ENCODE measurements at places on chromosomes 5 and 9.

DNA sequence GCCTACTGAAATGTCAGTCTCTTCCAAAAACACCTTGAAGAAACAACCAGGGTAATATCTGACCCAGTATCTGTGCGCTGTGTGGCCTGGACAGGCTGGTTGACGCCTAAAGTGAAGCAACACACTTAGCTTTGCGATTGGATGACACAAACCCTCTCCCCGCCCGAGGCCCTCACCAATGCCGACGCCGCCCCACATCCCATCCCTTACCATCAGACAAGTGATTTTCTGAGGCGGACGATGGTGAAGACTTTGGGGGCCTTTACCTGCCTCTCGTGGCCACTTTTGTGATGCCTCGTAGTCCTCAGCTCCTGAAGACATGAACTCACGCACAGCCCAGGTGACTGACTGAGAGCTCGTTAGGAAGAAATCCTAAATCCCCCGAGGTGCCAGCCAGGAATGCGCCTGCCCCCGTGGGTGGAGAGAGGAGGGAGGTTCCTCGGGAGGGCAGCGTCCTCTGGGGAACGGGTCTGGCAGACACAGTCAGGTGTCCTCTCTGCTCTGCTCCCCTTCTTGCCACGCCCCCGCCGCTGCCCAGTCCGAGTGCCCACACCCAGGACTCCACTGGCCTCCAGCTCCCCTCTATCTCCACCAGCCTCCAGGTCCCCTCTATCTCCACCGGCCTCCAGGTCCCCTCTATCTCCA lies 31.0 kb upstream of the RXRA start:
- DNase-seq = no peak

DNA sequence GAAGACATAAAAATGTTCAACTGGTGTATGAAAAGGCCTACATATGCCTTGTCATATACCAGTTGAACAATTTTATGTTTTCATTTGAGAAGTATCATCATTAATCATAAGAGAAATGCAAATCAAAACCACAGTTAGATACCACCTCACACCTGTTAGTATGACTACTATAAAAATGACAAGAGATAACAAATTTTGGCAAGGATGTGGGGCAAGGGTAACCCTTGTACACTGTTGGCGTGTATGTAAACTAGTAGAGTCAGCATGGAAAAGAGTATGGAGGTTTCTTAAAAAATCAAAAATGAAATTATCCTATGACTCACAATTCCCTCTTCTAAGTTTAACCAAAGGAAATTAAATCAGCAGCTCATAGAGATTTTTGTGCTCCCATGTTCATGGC lies 250.4 kb upstream of the ST8SIA4 start:
- DNase-seq = no peak

GRCh38 chr9:15909297-15909696 lies 356.5 kb downstream of the CCDC171 start:
- DNase-seq = no peak

DNA sequence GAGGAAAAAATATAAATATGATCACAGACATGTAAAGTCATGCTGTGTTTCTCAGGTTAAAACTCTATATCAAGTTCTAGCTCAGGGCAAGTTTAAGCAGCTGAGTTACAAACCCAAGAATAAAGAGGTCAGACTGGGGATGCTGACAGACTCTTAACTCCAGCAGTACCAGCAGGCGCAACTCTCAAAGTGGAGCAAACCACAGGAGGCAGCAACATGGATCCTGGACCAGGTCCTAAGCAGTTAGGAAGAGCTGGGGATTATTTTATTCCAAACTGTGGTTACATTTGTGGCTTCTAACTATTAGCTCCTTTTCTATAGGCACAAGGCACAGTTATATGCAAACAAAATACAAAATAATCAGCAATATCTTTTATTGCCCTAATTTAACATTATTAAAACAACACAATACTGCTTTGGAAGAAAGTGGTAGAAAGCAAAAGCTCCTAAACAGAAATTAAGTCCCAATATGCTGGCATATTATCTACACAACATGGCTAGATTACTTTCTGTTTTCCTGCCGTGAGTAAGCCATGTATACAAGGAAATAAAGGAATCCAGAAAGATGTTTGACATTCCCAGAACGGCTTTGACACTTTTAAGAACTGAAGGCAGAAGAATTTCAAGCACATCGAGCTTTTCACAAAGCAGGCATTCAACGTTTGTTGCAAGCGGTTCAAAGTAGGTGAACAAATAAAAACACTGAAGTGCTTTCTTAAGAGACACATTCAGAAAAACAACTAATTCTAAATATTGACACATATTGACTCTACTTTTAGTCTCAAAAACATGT lies 378.8 kb upstream of the ZNF608 start:
- no peak for DNase-seq

DNA sequence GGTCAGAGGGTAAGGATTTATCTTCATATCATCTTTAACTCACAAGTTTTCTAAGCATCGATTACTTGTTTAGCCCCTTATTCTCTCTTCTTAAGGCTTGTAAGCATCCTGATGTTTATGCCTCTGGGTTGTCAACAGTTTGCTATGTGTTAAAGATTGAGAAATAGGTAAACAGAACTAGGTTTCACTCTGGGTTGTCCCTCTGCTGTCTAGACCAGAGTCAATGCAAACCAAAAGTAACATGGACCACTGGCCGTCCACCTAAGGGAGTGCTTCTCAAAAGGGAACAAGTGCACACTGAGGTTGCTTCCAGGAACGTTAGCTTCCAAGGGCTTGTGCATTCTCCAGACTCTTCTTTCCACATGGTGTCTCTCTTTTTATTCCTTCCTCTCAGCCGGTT lies 39.9 kb upstream of the HAPLN1 start:
- DNase-seq = no peak

- DNase-seq = no peak
Observed at GRCh38 chr5:54242297-54242696, 68.1 kb downstream of the ARL15 start.

DNA sequence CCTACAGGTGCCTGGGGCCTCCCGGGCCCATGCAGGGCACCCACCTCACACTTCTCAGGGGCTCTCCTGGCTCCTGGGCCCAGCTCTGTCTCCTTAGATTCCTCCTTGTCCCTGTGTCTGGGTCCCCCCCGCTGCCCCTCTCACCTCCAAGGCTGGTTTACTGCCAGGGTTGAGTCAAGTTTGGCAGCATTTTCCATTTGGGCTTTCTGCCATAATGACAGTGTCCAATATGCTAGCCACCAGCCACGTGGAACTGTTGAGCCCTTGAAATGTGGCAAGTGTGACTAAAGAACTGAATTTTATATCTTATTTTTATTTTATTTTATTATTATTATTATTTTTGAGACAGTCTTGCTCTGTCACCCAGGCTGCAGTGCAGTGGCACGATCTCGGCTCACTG lies 1.9 kb downstream of the TTC16 start:
- no peak for DNase-seq

GRCh38 chr5:140196115-140196814 lies 21.3 kb downstream of the CYSTM1 start:
- no peak for DNase-seq

- no peak for DNase-seq
Observed at GRCh38 chr5:154397652-154398406, 48.0 kb upstream of the SAP30L start.

DNA sequence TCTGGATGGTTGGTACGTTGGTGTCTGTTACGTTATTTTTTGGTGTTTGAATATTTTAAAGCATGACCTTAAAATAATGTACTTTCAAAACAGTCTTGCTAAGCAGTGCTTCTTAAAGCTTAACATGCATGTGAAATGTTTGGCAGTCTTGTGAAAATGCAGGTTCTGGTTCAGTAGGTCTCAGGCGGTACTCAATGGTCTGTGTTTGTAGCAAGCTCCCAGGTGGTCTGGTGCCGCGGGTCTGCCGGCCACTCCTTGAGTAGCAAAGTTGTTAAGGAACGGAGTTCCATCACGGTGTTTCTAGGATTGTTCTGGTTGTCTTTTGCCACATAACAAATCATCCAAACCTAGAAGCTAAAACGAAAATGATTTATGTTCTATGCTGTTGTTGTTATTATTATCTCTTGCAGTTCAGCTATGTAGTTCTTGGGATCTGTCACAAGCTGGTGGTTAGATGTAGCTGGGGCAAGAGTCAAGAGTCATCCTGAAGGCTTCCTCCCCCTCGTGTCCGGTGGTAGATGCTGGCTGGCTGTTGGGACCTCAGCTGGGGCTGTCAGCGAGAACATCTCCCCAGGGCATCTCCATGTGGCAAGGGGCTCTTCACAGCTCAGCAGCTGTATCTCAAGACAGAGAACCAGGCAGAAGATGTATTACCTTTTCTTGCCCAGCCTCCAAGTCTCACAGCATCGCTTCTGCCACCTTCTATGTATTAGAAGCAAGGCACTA lies 186.8 kb downstream of the PALM2AKAP2 start:
- DNase-seq = no peak

- no peak for DNase-seq
Observed at GRCh38 chr9:90061187-90061586, 456.4 kb downstream of the GADD45G start.

DNA sequence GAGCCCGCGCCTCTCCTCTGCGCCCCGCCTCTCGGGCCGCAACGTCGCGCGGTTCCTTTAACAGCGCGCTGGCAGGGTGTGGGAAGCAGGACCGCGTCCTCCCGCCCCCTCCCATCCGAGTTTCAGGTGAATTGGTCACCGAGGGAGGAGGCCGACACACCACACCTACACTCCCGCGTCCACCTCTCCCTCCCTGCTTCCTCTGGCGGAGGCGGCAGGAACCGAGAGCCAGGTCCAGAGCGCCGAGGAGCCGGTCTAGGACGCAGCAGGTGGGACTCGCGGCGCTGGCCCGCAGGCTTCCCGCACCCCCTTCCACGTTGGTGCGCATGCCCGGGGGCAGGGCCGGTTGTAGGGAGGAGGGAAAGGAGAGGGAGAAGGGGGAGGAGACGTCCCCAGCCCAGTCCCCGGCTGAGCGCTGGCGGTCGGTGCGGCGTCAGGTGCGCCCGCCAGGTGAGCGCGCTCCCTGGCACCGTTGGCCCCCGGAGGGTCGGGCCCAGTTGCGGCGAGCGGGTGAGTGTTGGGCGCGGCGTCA lies at the start of gene OCLN:
OCLN (plus strand) TSS at position 400 of the 532 bp plus-strand sequence. CDS start 11,455 bp downstream, outside the sequence.
- no peak for DNase-seq

- no peak for DNase-seq
Observed at GRCh38 chr5:32307769-32308194, 5.0 kb downstream of the MTMR12 start.

GRCh38 chr9:113181165-113181564 lies 30.4 kb downstream of the SLC31A2 start:
- DNase-seq = no peak

DNA sequence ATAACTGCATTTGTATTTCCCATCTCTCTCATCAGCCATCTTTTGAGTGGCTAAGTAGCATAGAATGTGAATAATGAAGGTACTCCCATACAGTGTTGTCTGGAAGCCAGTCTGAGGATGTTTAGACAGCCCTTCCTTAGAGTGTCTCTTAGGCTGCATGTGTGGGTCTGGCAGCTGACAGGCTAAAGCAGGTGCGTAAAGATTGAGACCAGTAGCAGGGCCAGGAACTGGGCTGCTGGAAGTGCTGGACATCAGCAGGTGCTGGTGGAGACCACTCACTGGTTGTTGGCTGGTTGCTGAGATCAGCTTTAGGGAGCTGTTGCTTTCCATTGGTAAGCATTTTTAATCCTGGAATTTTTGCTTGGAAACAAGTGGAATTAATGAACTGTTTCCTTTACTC lies 197.5 kb downstream of the PCSK5 start:
- DNase-seq = no peak

DNA sequence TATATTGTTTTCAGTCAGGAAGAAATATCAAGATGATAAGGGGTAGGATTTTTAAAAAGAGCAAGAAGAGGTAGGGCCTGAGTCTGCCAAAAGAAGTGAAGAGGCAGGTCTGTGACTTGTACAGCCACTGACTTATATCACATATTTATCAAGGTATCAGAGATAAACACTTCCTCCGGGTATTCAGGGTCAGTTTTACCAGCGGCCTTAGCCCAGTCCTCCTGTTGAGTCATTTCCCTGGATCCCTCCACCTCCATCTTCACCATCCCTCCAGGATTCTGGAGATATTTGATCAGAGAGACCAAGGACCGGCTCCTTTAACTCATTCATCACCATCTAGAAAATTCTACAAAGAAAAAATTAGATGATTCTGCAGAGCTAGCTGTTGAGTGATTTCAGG lies 375.7 kb upstream of the TUSC1 start:
- DNase-seq = no peak

- peak; percentile 68 for DNase-seq
Observed at GRCh38 chr9:129068990-129069861, 11.7 kb upstream of the DOLPP1 start.

- no peak for DNase-seq
Observed at GRCh38 chr5:101943784-101944183, 352.3 kb downstream of the SLCO4C1 start.

GRCh38 chr5:119596046-119596445 lies 33.3 kb upstream of the FAM170A start:
- no peak for DNase-seq

DNA sequence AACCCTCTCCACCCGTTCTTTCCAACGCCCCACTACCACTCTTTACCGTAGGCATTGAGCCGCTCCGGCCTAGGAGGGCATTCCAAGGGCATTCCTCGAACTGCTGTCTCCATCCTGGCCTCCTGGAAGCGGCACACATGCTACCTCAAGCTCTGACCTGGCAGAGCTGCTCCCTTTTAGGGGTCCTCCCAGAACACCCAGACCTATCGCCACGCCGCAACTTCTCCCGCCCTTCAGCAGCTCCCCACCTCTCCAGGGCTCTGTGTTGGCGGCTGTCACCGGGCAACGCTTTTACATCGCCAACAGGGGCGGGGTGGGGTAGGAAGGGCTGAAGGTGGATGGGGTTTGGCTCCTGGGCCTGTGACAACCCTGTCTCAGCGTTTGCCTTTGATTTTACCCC lies 4.6 kb upstream of the MYORG start:
- no peak for DNase-seq

- no peak for DNase-seq
Observed at GRCh38 chr5:154516475-154516874, 38.4 kb upstream of the HAND1 start.

GRCh38 chr9:84953252-84953773 lies 283.8 kb downstream of the NTRK2 start:
- no peak for DNase-seq

DNA sequence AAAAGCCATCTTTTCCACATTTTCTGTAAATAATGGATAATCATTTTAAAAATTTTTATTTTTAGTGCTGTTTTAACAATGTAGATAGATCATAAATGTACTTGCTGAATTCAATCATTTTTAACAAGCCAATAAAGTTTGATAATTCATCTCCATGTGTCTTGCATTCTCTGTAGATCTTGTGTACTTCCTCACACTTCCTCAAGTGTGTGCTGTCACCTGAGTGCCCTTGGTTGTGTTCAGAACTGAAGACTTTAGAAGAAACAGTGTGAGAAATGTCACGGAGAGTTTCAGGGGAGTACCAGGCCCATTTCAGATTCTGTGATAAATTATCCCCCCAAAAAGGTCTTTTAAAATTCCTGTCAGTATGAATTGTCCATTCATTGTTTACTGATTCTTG lies 146.0 kb downstream of the NTRK2 start:
- no peak for DNase-seq

DNA sequence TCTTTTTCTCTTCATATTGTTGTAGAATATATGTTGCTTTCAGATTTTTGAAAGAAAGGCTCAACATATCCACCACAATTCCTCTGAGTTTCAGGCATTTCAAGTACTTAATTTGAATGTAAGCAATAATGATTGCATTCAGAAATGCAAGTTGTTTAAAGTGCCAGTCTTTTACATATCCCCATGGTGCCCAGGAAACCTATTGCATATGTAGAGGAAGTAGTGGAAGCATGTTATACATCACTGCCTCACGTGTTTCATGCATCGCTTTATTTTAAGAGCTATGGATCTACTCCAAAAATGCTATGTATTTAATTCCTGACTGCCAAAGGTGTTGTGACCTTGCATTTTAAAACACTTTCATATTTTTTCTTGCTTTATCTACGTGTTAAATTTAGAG lies 28.1 kb downstream of the CPEB4 start:
- no peak for DNase-seq

All from activated gamma-delta T cell treated with Interleukin-2 at 50 U/mL for 16 hours (primary cell).